GM06990 (cell line): ENCODE measurements at places on chromosomes 11 and 22.

- DNase-seq: no peak
Measured at GRCh38 chr11:30504468-30504867, 81.7 kb downstream of the MPPED2 start.

DNA sequence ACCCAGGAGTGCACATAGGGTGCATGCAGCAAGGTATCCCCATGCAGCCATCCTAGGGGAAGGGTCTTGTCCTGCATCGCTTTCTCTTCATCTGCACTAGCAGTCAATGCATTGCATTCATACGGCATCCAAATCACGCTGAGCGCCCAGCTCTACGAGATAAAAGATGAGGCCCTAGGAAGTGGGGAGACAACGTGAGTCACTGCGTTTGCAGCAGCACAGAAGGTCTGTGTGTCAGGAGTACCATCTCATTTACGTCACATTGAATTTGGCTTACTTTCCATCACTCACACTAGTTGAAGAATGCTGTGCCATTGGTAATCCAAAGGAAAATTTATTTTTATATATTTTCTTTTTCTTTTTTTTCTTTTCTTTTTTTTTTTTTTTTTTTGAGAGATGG lies 2.5 kb upstream of the ST14 start:
- DNase-seq: no peak

GRCh38 chr11:8258289-8258688 lies 5.4 kb downstream of the LMO1 start:
- DNase-seq: no peak

GRCh38 chr11:47186700-47187695 lies 764 bp upstream of the PACSIN3 start:
- DNase-seq: peak; percentile 47

DNA sequence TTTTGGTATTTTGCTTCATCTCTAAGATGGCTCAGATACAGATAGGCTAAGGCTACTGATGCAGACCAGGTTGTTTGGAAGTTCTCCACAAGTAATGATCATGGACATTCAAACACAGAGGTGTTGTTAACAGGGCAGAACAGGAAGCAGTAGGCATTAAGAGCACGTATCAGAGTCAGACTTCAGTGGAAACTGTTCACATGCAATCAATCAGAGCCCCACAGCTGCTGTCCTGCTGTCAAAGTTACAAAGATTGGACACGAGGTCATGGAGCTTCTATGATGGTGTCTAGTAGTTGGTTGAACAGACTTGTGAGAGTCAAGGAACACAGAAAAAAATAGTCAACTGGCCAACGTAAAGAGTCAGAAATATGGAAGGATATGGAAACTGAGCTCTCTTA lies 19.8 kb downstream of the OR10D3 start:
- DNase-seq: no peak

GRCh38 chr11:76837696-76838677 lies 22.7 kb upstream of the ACER3 start:
- DNase-seq: no peak

GRCh38 chr11:123098990-123099389 lies 37.1 kb upstream of the HSPA8 start:
- no peak for DNase-seq
